ENCODE measurements at places on chromosomes 2 and 18.

DNA sequence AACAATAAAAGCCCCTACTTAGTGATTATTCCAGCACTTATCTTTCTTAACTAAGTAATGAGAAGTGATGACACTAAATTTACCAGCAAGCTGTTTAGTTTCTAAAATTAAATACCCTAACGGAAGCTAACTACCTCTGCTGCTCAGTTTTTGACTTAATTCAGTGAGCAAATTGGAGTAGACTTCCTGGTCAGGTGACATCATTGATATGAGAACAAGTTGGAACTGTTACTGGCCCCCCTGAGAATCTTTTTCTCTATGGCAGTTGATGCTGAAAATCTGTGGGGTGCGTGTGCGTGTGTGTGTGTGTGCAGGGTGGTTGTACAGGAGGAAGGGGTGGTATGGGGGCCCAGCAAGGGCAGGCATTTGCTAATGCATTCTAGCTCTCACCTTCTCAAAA lies 35.5 kb upstream of the BMP10 start:
- no peak for DNase-seq

DNA sequence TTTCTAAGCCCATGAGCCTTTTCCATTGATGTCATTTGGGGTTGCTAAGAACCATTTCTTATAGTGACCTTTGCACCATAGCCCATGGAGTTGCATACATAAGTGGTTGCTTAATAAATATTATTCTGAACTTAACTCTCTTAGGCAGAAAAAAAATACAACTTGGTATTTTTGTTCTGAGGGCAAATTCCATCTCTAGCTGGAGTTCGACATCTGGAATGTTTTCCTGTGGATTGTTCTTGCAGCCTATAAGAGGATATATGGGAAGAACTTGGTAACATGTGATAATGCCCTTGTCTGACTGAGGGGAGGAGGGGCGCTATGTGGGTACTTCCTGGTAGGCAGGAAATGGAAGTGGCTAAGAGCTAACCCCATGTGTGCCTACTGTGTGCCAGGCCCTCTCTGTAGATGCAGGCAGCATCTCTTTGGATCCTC lies 20.7 kb downstream of the IGFBP2 start:
- DNase-seq: no peak

DNA sequence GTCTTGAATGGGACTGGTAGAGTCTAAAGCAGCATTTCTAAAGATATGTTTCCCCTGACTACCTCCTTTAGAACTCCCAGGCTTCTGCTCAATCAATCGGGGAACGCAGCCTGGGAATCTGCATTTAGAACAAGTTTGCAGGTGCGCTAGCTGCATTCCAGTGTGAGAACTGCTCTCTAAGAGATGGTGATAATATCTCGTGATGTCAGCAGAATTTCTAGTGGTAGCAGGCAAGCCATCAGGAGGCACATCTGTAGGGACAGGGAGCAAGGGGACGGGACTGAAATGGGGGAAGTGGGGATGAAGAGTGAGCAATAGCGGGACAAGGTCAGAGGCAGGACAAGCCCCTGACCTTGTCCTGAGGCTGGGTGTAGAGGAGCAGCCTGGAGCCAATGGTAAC lies 120.3 kb upstream of the DNMT3A start:
- no peak for DNase-seq

GRCh38 chr18:10530002-10530401 lies 4.2 kb downstream of the NAPG start:
- no peak for DNase-seq

GRCh38 chr2:188798159-188798558 lies 176.0 kb upstream of the COL3A1 start:
- no peak for DNase-seq

- no peak for DNase-seq
Measured at GRCh38 chr2:145765874-145766273, 1246.0 kb upstream of the ZEB2 start.

DNA sequence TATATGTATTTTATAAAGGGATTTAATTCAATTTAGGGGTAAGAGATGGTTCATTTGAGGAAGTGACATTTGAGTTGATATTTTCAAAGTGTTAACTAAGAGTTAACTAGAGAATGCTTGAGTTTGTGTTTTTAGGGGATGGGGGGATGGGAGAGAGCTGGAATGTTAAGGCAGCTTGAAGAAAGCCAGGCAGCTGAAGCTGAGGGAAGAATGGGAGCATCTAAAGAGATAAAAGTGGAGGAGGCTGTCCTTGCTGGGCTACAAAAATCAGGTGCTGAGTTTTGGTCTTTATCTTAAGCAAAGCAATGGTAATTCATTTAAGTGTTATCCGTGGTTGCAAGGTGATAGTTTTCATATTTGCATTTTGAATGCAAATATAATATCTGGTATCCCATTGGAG lies 9.2 kb downstream of the CHST9 start:
- DNase-seq: no peak

GRCh38 chr2:71631411-71631931 lies 178.1 kb downstream of the DYSF start:
- DNase-seq: no peak

DNA sequence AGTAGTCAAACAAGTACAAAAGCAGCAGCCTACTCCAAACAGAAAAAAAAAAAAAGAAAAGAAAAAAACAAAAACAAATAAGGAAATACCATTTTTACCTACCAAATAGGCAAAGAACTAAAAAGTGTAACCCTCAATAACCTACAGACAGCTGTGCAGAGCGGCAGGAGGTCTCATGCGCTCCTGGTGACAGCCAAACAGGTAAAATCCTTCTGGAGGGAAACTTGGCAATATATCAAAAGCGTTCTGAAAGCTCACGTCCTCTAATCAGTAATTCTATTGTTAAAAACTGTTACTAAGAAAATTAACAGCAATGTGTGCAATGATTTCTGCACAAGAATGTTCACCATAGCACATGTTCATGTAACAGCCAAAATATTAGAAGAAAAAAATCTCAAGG lies 105.6 kb downstream of the AFF3 start:
- DNase-seq: no peak

- DNase-seq: no peak
Measured at GRCh38 chr2:209876211-209876610, 104.6 kb downstream of the UNC80 start.

- no peak for DNase-seq
Measured at GRCh38 chr2:127705391-127706065, 4.2 kb downstream of the SFT2D3 start.

DNA sequence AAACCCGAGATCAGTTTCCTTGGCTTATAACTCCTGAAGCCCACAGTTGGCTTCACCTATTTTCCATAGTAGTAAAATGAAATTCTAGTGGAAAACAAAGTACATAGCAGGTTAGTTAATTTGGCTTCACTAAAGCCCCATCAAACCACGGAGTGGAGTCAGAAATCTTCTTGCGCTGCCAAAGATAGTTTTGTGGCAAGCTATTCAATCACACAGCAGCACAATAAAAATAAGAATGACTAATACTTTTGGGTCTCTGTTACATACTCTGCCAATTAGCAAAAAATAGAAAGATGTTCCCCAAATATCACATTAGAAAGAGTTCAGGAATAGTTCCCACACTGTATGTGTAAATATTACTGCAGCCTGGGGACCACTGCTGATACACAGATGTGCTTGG lies 175.2 kb upstream of the NOL4 start:
- no peak for DNase-seq

GRCh38 chr2:60469536-60470317 lies 83.7 kb downstream of the BCL11A start:
- no peak for DNase-seq

DNA sequence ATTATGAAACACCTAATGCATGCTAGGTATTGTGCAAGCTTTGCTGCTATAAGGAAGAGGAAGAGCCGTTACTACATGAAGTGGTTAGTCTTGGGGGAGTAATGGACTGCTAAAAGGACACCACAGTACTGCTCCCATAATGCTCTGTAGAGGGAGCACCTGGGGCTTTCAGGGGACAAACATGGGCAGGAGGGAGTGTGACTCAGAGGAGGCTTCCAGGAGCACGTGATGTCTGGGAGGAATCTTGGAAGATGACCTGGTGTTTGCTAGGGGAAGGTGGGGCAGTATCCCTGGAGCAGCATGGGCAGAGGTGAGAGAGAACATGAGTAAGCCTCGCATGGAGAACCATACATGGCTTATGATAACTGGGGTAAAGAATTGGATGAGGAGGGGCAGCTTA lies 18.8 kb downstream of the MAPK4 start:
- DNase-seq: no peak

DNA sequence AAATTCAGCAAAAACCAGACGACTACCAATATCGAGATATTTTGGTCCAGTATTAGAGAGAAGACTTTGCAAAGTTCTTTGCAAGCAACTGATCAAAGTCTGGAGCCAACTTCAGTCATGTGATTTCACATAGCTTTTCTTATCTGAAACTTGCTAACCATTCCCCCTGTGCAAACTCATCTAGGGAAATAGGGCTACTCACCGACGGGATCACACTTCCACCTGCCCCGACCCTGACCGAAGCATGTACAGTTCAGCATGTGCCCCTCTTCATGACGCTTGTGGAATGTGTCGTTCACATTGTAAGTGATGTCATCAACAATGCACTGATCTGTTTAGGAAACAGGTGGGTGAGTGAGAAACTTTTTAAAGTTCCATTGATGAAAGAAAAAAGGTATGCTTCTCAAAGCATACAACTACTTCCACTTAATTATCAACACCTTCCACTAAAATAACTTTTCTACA lies 15.4 kb downstream of the FN1 start:
- no peak for DNase-seq

GRCh38 chr18:47772374-47773248 lies 157.8 kb downstream of the SMAD2 start:
- peak; percentile 43 for DNase-seq

- DNase-seq: no peak
Measured at GRCh38 chr2:27088634-27089033, 2.1 kb downstream of the KHK start.

DNA sequence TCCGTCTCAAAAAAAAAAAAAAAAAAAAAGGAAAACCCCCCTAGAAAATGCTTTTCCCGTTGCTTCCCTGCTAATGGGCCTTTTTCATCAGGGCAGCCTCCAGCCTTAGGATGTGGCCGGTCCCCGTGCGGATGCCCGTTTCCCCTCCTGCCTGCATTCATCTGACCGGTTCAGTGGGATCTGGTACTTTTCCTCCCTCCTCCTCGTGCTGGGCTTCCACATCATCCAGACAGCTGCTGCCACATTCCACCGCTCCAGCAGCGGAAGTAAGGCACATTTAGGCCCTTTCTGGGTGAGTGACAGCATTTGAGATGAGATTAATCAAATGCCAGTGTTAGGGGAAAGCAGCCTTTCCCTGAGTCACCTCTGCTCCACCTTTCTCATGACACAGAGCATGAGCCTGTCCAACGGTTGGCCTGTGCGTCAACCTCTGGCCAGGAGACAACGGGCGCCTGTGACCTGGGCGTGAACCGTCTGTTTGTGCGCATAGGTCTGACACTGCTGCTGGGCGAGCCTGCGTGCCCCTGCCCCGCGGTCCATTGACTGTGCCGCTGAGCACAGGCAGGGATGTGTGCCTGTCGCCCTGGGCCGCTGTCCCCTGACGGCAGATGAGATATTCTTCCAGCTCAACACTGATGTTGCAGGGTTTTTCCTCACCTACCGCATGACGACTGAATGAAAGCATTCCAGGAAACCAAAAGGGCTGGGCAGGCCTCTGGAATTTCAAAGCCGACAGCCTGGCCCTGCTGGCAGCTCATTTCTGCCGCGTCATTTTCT lies 174.0 kb downstream of the TGIF1 start:
- peak; percentile 36 for DNase-seq

DNA sequence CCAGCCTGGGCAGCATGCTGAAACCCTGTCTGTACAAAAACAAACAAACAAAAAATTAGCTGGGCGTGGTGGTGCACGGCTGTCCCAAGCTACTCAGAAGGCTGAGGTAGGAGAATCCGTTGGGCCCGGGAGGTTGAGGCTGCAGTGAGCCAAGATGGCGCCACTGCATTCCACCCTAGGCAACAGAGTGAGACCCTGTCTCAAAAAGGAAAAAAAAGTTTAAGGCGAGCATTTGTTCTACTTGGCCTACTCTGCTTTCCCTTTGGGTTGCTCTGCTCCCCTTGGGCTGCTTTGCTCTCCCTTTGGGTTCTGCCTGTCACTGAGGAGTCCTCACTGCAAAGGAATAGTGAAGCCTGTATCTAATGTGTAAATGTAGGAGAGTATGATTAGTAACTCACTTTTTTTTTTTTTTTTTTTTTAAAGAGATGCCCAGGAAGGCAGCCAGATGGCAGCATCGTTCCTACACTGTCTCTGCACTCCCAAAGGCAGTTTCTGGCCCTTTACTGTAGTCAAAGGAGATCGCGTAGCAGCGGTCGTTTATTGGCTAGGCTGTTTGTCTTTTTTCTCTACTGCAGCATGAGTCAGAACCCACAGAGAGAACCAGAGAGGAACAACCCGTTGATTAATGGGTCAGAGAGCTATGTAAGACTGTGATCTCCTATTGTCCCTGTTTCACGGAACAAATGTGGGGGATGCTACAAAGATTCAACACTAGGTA lies 118.3 kb upstream of the CWC22 start:
- peak; percentile 41 for DNase-seq

DNA sequence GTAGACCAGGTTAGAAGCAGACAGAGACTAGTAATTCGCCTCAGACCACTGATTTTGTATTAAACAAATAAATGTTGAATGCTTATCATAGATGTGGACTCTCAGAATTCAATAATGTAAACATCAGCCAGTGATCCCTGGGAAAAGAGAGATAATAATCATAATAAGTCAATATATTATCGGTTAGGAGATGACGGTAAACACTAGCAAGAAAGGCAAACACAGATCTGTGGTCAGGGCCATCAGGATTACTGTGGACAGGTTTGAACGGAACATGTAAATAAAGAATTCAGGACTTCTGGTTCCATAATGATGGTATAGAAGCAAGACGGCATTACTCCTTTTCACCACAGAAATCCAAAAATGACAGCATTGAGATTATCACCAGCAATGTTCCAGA lies 861.6 kb downstream of the CBLN2 start:
- DNase-seq: no peak

GRCh38 chr2:197998702-197999101 lies 194.3 kb downstream of the PLCL1 start:
- DNase-seq: no peak

DNA sequence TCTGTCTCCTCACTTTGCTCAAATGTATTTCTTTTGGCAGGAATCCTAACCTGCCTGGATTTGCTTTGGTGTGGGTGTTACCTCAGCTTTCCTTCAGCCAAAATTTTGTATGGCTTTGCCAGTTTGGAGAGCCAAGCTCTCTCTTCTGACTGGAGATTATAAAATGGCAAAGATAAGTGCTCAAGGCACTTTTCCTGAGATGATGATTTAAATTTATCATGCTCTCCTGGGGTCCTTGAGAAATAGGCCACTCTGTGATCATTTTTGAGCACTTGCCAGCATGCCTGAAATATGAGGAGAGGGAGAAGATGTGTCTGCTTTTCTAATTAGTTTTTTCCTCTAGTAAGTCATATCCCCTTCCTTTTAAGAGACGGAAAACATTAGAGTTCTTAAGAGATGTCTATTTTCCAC lies 683.0 kb downstream of the SLC4A3 start:
- DNase-seq: no peak

GRCh38 chr2:46438794-46439193 lies 40.6 kb upstream of the TMEM247 start:
- DNase-seq: no peak
